Activated CD8-positive, alpha-beta memory T cell treated with anti-CD3 and anti-CD28 coated beads for 4 hours (primary cell): ENCODE measurements at places on chromosomes 6 and 20.

GRCh38 chr20:33183312-33183711 is 15.4 kb downstream of the BPIFA2 start:
- DNase-seq, result no peak

DNA sequence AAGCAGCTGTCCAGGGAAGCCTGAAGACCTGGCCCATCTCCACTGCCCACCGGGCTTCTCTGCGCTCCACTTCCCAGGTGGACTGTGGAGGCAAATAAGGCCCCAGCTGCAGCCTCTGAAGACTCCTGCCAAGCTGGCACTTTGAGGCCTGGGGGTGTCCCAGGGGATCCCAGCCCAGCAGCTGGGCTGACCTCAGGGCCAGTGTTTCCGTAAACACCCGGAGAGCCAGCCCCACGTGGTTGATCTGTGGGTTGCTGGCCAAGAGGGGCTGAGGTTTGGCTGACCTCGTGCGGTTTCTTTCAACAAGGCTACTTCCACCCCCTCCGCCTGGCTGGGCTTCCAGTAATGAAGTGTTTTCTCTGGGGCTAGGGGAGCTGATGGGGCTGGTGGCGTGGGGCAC is 12.4 kb upstream of the CCN5 start:
- DNase-seq, result no peak

DNA sequence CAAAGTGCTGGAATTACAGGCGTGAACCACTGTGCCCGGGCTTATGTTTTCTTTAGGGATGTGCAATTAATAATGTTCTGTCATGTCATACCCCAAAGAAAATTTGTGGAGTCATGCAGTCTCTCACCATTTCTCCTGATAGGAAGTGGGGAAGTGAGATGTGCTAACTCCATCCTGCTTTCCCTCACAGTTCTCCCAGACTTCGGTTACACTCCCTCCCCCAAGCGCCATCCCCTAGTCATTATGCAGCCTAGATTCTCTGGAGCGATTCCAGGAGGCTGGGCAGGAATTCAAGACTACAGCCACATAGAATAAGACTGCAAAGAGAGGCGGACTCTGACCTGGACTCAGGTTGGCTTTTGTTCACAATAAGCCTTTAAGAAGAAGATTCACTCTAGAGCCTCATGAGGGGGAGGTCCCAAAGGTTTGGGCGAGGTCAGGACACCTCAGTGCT is 271.4 kb downstream of the ALDH8A1 start:
- no peak for DNase-seq

DNA sequence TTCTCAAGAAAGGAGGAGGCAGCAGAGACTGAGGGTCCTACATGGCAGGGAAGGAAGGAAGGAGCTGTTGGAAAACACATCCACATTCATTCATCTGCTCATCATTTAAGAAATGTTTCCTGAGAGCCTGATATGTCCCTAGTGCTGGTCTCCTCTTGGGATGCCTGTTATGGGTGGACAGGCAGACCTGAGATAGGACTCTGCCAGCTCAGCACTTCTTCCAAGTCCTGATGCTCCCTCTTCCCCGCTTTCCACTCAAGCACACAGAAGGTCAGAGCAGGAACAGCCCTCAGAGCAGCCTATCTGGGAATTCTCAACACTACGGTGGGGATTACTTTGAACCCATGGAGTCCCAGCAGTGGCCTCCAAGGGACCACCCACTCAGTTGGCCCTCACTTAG is 8.0 kb upstream of the SIRPD start:
- DNase-seq, result no peak

GRCh38 chr20:20939006-20939405 is 167.2 kb downstream of the LINC00237 start:
- no peak for DNase-seq

GRCh38 chr6:67880939-67881705 is 754.0 kb upstream of the ADGRB3 start:
- no peak for DNase-seq

- no peak for DNase-seq
These were observed 86.3 kb downstream of the FNDC1 start for GRCh38 chr6:159255434-159255951.

- no peak for DNase-seq
These were observed 15.9 kb upstream of the PDE10A start for GRCh38 chr6:165678904-165679303.

DNA sequence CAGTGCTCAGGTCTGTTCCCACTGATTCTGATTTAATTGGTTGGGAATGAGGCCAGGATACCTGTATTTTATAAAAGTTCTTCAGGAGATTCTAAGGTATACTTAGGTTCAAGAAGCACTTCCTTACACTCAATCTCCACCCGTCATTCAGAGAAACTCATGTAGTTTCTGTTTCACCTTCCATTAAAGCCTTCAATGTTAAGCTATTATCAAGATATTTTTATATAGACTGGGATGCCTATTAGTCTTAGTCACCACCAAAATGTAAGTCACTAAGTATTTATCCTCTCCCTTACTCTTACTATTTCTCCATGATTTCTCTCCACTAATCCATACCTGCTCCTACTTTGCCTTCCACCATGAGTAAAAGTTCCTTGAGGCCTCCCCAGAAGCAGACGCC is 38.1 kb upstream of the GCLC start:
- DNase-seq, result no peak

DNA sequence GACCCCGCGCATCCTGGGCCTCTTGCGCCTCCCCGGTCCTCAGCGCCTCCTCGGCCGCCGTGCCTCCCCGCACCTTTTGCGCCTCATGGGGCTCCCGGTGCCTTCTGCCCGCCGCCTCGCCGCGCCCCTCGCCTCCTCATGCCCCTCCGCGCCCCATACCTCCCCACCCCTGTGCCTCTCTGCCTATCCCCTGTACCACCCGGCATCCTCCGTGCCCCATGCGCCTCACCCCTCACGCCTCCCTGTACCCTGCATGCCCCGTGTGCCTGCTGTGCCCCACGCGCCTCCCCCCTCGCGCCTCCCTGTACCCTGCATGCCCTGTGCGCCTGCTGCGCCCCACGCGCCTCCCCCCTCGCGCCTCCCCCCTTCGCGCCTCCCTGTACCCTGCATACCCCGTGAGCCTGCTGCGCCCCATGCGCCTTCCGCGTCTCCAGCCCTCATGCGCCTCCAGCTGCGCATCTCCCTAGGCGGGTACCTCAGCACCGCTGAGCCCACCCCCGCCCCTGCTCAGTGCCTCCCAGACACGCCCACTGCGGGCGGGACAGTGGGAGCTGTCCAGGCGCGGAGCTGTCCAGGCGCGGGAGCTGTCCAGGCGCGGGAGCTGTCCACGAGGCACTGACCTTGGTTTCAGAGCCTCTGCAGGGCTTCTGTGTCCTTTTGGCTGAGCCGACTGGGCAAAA is 37.1 kb downstream of the IGF2R start:
- no peak for DNase-seq

GRCh38 chr6:145789443-145789842 is 25.2 kb downstream of the FBXO30 start:
- DNase-seq, result no peak

DNA sequence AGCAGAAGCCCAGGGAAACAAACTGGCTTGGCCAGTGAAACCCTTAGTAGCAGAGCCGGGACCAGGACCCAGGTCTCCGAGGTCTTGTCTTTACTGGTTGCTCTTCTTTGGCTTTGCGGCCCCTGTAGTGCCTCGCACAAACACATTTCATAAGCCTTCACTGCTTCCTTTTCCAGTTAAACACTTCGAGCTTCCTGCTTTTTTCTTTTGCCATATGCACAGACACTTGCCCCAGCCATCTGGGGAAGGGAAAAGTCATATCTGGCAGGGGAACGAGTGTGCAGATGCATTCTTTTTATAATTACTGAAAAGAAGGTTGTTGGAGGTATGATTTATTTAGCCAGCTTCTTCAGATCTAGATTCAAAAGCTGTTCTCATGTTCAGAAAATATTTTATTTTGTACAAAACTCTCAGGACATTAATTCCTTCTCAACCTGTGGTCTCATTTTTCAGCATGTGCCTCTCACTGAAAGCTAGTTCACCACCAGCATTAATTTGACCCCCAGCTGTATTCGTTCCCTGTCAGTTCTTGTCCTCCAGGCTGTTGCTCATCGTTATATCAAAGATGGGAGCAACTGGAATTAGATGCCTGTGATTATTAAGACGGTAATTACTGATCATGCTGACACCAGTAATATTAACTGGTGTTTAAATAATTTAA is 19.2 kb downstream of the KLHL32 start:
- no peak for DNase-seq

DNA sequence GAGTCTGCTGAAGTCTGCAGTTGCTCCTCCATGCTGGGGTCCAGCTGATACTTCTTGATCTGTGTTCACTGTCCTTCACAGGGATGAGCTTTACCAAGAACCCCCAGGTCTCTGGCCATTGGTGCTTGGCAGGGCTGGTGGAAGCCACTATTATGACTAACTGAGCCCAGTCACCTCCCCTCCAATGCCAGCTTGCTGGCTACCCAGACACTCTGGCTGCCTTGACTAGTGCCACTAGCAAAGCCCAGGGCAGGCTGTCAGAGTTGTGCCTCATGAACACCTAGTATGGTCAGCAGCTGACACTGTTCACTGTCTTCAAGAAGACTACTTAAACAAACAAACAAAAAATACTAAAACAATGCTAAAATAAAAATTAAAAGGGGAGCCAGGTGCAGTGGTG is 8.8 kb downstream of the ASIP start:
- DNase-seq, result no peak

DNA sequence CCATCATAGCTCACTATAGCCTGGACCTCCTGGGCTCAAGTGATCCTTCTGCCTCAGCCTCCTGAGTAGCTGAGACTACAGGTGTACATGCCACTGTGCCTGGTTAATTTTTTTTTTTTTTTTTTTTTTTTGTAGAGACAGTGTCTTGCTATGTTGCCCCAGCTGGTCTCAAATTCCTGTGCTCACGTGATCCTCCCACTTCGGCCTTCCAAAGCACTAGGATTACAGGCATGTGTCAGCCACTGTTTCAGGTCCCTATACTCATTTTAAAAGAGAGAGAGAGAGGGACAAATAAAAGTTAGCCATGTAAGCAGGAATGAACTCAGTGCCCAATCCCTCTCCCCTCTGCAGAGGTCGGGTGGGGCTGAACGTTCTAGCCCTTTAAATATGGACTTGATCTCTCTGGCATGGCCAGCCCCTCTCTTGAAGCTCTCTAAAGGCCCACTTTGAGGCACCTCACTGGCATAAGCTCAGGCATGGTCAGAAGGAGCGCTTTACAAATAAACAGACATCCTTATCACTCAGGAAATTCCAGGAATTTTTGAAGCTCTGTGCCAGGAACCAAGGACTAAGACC is 9.0 kb upstream of the SERPINB1 start:
- no peak for DNase-seq

DNA sequence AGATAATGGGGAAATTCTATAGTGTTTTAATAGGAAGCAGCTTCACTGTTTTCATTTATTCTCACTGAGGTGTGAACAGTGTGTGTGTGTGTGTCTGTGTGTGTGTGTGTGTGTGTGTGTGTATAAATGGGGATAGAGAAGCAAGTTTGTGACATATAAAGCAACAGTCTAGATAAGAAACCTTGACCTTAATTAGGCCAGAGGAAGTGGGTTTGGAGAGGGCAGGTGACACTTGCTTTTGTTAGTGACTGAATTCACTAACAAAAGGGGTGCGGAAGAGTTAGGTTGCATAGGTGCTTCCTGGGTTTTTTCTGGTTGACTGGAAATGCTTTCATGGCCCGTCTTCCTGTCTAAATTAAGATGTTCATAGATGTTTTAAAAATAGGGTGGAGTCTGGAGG is 515.7 kb upstream of the FLRT3 start:
- no peak for DNase-seq

GRCh38 chr6:89260310-89260709 is 43.2 kb upstream of the GABRR1 start:
- DNase-seq, result no peak

DNA sequence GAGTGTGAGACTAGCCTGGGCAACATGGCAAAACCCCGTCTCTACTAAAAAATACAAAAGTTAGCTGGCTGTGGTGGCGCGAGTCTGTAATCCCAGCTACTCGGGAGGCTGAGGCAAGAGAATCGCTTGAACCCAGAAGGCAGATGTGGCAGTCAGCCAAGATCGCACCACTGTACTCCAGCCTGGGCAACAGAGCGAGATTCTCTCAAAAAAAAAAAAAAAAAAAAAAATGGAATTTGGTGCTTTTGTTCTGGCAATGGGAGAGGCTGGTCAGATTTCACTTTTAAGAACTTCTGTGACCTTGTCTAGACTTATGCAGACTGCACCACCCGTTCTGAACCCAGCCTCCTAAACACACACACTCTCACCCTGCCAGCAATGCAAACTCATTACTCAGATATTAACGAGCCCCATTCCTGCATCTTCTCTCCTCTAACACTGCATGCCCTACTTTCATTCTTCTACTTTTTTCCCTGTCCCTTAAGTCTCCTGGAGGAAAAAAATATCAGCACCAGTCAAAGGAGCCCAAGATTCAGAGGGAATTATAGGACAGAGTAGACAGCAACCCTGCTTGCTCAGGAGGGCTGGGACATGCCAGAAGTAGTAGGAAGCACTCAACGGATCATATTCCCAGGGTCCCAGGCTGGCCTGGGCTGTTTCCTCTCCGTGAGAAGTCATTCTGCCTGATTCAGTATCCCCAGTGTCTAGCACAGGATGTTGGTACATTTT is 4.4 kb downstream of the MOCS1 start:
- no peak for DNase-seq

- DNase-seq, result no peak
These were observed 46.4 kb upstream of the PMEPA1 start for GRCh38 chr20:57756213-57756612.

DNA sequence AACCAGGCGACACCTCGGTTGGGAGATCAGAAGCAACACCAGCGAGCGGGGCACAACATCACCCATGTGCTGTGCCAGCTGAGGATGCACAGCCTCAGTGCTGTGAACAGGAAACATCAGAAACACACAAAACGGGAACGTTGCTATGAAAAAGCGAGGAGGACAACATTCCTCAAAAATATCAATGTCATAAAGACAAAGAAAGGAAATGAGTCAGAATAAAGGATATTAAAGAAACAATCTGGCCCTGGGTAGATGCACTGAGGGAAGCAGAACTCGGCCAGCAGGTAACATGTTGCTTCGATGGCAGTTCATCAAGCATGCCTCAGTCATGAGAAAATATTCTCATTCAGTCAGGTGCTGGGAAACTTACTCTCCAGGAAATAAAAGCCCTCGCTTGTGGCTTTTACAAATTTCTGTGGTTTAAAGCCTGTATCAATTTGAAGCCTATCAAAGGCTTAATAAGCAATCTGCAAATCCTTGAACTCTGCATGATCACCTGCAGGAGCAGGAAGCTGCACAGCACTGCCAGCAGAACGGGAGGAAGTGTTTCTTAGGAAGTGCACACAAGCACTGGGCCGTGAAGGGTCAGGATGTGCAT is 77.5 kb downstream of the GINS1 start:
- DNase-seq, result no peak
